ENCODE measurements at places on chromosomes 5 and 9. TPM values are rescaled to one million over a fixed set of nuclear protein-coding genes. Genes with fewer than 3 reads are reported as not detected.

INPP5E gene
- 6.4 TPM for total RNA-seq

AJM1 gene
- total RNA-seq, result 0.51 TPM

NMUR2 gene
- not detected for total RNA-seq

APBA1 gene
- total RNA-seq, result 7.1 TPM

CDH9 gene
- total RNA-seq, result not detected

LYRM7 gene
- total RNA-seq, result 3.5 TPM

ELAVL2 gene
- 0.25 TPM for total RNA-seq

OTP gene
- total RNA-seq, result not detected

GABRA1 gene
- total RNA-seq, result not detected

GPR150 gene
- total RNA-seq, result 0.13 TPM

FAT2 gene
- not detected for total RNA-seq

NXNL2 gene
- total RNA-seq, result 0.13 TPM

FBXO38 gene
- 40.8 TPM for total RNA-seq

SLC1A3 gene
- total RNA-seq, result not detected

NOL6 gene
- 11.7 TPM for total RNA-seq

ENTPD2 gene
- total RNA-seq, result not detected

GPR151 gene
- not detected for total RNA-seq

C6 gene
- total RNA-seq, result not detected

GRIN1 gene
- not detected for total RNA-seq

STOML2 gene
- total RNA-seq, result 199 TPM

ABLIM3 gene
- 19.5 TPM for total RNA-seq

PTCD2 gene
- 2.3 TPM for total RNA-seq

NUTM2G gene
- total RNA-seq, result not detected

TMEM38B gene
- total RNA-seq, result 5.1 TPM

ESM1 gene
- 73.0 TPM for total RNA-seq

OCLN gene
- total RNA-seq, result 0.90 TPM

CXCL14 gene
- under 0.01 TPM for total RNA-seq

DDX4 gene
- not detected for total RNA-seq

MTAP gene
- total RNA-seq, result 14.8 TPM

SPATA6L gene
- 3.3 TPM for total RNA-seq

LRRC70 gene
- 43.4 TPM for total RNA-seq

PCDHA13 gene
- under 0.01 TPM for total RNA-seq

ANXA2R gene
- 6.0 TPM for total RNA-seq

NR5A1 gene
- total RNA-seq, result not detected
